Right cardiac atrium (tissue), 5 donors: ENCODE measurements at places on chromosomes 4 and X. TPM values are rescaled to one million over a fixed set of nuclear protein-coding genes. Genes with fewer than 3 reads are reported as not detected.

The SPANXC gene
- polyA plus RNA-seq, result not detected

The HSFX1 gene
- polyA plus RNA-seq, result 2.1 TPM

The OCRL gene
- polyA plus RNA-seq, result 7.0 TPM

The USP26 gene
- polyA plus RNA-seq, result not detected

The NOA1 gene
- 7.8 TPM for polyA plus RNA-seq

DNA sequence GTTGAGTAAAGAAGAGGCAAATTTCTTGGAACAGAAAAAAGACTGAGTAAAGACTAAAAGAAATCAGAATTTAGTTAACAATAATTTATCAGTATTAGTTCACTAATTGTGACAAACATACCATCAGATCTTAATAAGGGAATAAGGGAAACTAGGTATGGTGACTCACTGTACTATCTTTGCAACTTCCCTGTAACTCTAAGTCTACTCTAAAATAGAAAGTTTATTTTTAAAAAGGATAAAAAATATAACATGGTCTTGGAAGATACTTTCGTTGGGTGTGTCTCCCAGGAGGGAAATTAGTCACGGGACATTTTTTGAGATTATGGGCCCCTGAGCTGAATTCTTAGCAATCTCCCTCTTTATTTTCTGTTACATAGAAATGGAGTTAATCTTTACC lies 97.3 kb downstream of the EMCN start:
- no peak for DNase-seq

DNA sequence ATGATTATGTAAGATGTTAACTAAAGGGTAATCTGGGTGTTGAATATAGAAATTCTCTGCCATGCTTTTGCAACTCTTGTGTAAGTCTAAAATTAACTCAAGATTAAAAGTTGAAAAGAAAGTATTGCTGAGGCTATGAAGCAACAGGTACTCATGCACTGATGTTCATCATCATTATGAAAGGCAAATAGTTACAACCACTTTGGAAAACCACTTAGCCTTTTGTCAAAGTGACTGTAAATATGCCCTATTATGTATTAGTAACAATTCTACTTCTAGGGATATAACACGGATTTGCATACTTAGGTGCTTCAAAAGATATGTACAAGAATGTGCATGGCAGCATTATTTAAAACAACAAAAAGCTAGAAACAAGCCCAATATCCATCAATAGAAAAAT lies 227.8 kb upstream of the CXXC4 start:
- no peak for DNase-seq

DNA sequence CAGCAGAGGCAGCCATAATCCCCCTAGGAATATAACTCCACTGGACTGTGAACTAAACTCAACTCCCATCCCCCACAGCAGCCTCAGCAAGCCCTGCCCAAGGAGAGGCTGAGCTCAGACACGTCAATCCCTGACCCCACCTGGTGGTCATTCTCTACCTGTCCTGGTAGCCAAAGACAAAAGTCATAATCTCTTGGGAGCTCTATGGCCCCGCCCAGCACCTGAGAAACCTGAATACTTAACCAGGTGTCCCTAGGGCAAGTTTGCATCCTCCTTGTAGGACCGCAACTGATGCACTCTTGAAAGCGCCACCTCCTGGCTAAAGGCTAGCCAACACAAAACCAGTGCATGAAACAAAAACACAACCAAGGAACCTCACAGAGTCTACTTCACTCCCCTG lies 18.4 kb downstream of the CT47B1 start:
- no peak for DNase-seq

DNA sequence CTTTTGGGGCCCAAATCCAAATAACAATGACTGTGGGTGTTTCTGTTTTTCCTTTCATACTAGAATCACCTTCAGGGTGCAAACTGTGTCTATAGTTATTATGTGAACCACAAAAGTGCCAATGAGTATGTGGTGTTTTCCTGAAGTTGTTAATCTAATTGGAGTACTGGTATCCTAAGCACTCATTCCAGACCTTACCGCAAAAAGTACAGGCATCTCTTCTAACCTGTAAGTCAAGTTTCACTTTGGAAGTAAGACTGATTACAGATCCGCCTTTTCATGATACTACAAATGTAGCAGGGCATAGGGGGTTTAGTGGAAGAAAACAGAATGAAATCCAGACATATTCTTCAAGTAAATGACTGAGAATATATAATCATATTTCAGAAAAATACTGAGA lies 16.1 kb downstream of the COQ2 start:
- DNase-seq, result no peak

- DNase-seq, result no peak
Measured at GRCh38 chr4:173139561-173139960, 29.1 kb upstream of the GALNT7 start.

DNA sequence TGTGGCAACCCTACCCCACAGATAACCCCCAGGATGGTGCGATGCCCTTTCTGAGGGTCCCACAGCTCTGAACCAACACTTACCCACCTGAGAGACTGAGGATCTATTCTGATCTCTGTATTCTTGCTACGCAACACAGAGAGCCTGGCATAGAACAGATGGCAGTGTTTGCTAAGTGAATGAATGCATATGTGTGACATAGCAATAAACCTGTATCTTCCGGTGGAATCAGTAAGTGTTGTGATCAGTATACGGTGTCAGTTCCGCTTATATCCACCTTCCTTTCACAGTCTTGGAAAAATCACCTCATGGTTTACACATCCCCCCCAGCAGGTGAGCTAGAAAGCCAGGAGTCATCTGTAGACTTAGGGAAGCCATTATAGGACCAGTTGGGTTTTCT lies 5.9 kb upstream of the HSD17B10 start:
- DNase-seq, result no peak

DNA sequence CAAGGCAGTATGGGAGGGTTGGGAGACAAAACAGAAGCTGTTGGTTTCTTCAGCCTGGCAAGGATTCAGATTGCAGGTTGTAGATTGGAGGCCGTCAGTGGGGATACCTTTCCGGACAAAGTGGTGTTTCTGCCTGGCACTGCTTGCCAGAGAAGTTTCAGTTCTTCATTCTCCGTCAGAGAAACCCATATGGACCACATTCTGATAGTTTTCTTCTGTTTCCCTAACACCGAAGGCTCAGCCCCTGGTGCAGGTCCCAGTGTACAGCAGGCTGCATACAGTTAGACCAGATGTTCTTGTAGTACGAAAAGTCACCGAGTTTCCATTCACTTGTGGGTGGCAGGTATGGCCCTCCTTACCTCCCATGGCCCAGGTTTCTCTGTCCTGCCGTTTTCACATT lies 107.3 kb downstream of the PTTG2 start:
- no peak for DNase-seq

GRCh38 chrX:40003071-40003427 lies 94.7 kb downstream of the BCOR start:
- DNase-seq, result no peak

DNA sequence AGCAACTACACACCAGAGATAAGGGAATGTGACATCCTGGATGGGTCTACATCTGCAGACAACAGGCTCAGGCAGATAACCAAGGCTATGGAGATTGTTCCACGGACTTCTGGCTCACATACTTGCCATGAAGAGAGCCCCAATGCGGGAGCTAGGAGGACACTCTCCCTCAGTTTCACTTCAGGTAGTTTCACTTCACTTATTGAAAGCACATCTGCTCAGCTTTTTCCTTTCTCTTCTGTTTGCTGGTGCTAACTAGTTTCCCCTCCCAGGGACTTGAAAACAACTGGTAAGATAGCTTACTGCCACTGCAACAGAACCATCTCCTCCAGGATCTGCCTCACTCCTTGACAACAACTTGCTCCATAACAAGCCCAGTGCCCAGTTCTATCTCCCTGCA lies 1.4 kb upstream of the CT47C1 start:
- DNase-seq, result no peak

GRCh38 chr4:126986005-126986404 lies 646.8 kb upstream of the INTU start:
- no peak for DNase-seq
